ENCODE measurements at places on chromosomes 12 and 14.

GRCh38 chr14:51014086-51014485, 69.8 kb upstream of the PYGL start:
- no peak for DNase-seq

DNA sequence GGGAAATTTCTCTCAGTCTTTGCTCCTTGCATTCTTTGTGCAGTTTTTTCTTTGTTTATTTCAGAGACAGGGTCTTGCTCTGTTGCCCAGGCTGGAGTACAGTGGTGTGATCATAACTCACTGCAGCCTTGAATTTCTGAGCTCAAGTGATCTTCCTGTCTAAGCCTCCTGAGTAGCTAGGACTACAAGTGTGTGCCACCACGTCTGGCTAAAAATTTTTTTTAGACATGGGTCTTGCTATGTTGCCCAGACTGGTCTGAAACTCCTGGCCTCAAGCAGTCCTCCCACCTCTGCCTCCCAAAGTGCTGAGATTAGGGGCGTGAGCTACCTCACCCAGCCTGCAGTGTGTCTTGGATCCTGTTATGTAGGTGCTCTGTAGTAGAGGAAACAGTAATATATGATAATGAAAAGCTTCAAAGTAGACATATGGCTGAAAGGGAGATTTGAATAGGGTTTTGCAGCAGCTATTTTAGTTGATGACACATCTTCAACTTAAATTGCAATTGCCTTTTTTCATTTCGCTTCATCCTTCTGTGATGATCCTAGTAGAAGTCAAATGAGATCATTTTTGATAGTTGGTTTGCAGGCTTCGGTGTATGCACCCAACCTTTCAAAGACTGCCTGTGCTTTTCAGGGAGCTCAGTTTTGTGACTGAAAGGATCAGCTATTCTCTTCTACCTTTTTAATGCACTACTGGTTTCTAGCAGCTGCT, 75.4 kb downstream of the FUT8 start:
- no peak for DNase-seq

GRCh38 chr12:28877854-28878253, 271.2 kb upstream of the FAR2 start:
- no peak for DNase-seq

- no peak for DNase-seq
Measured at GRCh38 chr12:132352896-132353800, 23.8 kb upstream of the GALNT9 start.

GRCh38 chr12:53990311-53991076, 5.5 kb downstream of the HOXC10 start:
- DNase-seq: no peak

- DNase-seq: no peak
Measured at GRCh38 chr12:64521833-64522232, 69.9 kb downstream of the TBK1 start.

- DNase-seq: no peak
Measured at GRCh38 chr12:19390051-19390598, 49.2 kb upstream of the AEBP2 start.

- no peak for DNase-seq
Measured at GRCh38 chr12:53564941-53565340, 57.7 kb upstream of the NPFF start.

DNA sequence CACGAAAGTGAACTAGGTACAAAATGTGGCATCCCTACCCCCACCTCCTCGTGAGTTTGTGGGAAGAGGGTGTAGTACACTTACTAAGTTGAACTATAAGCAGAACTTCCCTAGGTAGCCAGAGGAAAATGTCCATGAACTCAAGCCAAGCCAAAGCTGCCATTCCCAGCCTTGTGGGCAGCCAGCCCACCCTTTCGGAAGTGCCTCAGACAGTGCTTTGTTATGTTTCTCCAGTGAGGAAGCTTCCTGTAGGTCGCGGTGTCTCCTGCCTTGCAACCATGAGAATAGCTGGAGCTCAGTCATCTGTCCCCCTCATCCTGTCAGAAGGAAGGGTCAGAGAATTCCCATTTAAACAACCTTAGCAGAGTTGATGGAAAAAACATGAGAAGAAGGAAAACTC, 266.9 kb downstream of the DUSP6 start:
- no peak for DNase-seq

All from sciatic nerve (tissue), 2 donors.